ENCODE measurements at places on chromosomes 6 and 20. TPM values are rescaled to one million over a fixed set of nuclear protein-coding genes. Genes with fewer than 3 reads are reported as not detected.

DNA sequence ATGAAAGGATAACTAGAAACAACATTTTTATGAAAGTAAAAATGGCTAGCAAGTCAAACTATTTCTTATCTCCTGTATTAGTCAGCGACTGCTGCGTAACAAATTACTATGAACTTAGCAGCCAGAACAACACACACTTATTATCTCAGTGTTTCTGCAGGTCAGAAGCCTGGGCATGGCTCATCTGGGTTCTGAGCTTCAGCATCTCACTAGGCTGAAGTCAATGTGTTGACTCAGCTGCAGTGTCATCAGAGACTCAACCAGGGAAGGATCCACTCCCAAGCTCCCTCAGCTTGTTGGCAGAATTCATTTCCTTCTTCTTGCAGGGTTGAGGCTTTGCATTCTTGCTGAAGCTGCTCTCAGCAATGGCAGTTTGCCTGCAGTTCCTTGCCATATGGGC is 33.2 kb upstream of the IGF2R start:
- H3K4me3 ChIP-seq = no peak overlapping the region
- peak overlapping the region; percentile 75 for H3K27ac ChIP-seq
- no peaks in the 10 kb centered on the region for H3K36me3 ChIP-seq

DNA sequence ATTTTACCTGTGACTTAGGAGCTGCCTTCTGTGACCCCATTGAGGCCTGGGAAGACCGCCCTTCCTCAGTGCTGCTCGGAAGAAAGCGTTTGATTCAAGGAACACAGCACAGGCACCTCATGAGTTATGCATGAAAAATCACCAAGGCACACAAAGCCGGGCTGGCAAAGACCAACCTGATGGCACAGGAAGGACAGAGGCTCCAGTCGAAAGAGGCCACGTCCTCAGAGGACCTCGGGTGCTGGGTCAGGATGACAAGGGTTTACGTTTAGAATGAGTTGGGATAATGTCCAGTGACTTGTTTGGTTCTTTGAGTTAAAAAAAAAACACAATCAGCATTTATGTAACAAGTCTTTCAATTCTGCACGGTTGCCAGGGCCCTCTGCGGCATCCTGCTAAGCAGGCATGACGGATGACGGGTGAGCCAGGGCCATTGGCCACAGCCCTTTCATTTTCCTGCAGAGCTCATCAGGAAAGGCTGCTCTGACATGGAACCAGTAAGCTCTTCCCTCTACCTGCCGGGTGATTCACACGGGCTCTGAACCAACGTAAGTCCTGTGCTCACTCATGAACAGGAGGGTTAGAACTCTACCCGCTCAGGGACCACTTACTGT is 112.8 kb downstream of the DACT2 start:
- no peaks in the 10 kb centered on the region for H3K27me3 ChIP-seq
- DNase-seq = peak; percentile 41
- H3K36me3 ChIP-seq = no peaks in the 10 kb centered on the region
- no peak overlapping the region for H3K4me3 ChIP-seq

- no peaks in the 10 kb centered on the region for H3K27me3 ChIP-seq
- no peaks in the 10 kb centered on the region for H3K4me1 ChIP-seq
- no peak overlapping the region for H3K4me3 ChIP-seq
- no peak for DNase-seq
- no peak overlapping the region for H3K27ac ChIP-seq
- H3K36me3 ChIP-seq = peaks cover 2% of the 10 kb centered on the region
These were observed 170.4 kb upstream of the THEMIS start for GRCh38 chr6:128071212-128071611.

- H3K27ac ChIP-seq = no peak overlapping the region
- no peak for DNase-seq
- H3K4me1 ChIP-seq = no peaks in the 10 kb centered on the region
- H3K4me3 ChIP-seq = no peak overlapping the region
- H3K36me3 ChIP-seq = no peaks in the 10 kb centered on the region
These were observed 28.8 kb upstream of the CCND3 start for GRCh38 chr6:41970436-41970846.

GRCh38 chr6:45979311-45979710 is 36.3 kb downstream of the CLIC5 start:
- no peak overlapping the region for H3K27ac ChIP-seq
- H3K36me3 ChIP-seq = no peaks in the 10 kb centered on the region

- no peak overlapping the region for H3K4me3 ChIP-seq
- no peaks in the 10 kb centered on the region for H3K27me3 ChIP-seq
- H3K27ac ChIP-seq = no peak overlapping the region
- H3K4me1 ChIP-seq = peaks cover 5% of the 10 kb centered on the region
These were observed 233.4 kb upstream of the ID4 start for GRCh38 chr6:19603721-19604120.

- no peak overlapping the region for H3K4me3 ChIP-seq
- no peaks in the 10 kb centered on the region for H3K4me1 ChIP-seq
- no peaks in the 10 kb centered on the region for H3K27me3 ChIP-seq
- H3K27ac ChIP-seq = no peak overlapping the region
These were observed 283.2 kb upstream of the HSF2 start for GRCh38 chr6:122116119-122116834.

- no peak for DNase-seq
- no peak overlapping the region for H3K4me3 ChIP-seq
- no peak overlapping the region for H3K27ac ChIP-seq
These were observed 66.6 kb downstream of the BMP7 start for GRCh38 chr20:57199656-57200405.

DNA sequence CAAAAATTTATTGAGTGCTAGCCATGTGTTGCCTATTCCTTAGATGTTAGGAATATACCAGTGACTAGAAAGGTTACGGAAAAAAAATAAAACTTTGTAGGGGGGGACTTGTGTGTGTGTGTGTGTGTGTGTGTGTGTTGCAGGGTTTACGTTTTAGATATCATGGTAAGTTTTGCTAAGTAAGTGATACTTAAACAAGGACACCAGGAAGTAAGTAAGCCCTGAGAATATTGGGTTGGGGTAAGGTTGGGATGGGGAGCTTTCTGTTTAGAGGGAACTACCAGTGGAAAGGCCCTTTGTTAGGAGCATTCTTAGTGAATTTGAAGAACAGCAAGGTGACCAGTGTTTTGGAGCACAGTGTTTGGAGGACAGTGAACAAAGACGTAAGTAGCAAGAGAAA is 30.3 kb downstream of the NCOA3 start:
- H3K4me1 ChIP-seq = no peaks in the 10 kb centered on the region
- H3K4me3 ChIP-seq = no peak overlapping the region
- H3K27me3 ChIP-seq = no peaks in the 10 kb centered on the region
- H3K27ac ChIP-seq = no peak overlapping the region
- no peak for DNase-seq

DNA sequence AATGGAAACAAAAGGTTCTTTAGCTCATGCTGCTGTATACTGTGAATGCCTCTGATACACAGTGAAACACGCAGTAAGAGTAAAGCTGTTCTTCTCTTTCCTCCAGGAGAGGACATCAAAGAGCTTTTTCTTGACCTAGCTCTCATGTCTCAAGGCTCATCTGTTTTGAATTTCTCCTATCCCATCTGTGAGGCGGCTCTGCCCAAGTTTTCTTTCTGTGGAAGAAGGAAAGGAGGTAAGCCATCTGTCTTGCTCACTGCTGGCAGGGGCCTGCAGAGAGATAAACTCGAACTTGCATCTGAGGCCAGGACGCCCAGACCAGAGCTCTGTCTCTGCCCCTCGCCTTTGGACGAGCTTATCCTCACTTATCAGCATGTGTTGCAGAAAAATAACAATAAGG is 37.7 kb downstream of the LY86 start:
- H3K36me3 ChIP-seq = no peaks in the 10 kb centered on the region
- no peak overlapping the region for H3K27ac ChIP-seq
- H3K27me3 ChIP-seq = no peaks in the 10 kb centered on the region
- H3K4me1 ChIP-seq = no peaks in the 10 kb centered on the region
- DNase-seq = no peak

GRCh38 chr20:38460040-38460623 is 12.5 kb upstream of the RALGAPB start:
- H3K4me1 ChIP-seq = no peaks in the 10 kb centered on the region

DNA sequence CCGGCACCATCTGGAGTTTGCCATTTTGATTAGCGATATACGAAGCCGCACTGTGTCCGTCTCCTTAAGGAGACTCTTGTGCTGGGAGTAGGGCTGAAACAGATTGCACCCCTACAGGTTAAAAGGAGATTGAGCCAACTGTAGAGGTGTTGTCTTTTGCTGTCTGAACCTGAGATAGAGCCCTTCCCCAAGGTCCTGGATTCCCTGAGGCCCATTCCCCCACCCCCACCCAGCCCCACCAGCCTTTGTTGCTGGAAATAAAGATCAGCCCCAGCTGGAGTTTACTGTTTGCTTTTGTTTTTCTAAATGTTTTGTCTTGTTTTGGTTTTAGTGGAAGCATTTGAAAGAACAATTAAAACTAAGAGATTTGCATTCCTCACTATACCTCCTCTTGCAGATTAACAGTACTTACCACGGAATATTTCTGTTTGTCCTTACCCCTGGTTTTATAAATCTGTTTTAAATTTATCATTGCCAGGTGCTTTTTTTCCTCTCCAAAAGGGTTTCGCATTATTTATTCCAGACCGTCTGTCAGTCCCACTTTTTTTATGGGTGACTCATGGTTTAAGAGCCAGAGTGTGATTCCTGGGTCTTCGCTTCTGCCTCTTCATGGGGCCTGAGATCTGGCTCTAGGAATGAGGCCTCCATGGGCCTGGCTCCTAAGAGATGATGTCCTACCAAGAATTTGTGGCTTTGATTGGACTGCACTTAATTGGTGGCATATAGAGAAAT is 169.2 kb downstream of the DTNBP1 start:
- no peak for DNase-seq
- H3K27ac ChIP-seq = no peak overlapping the region
- H3K36me3 ChIP-seq = no peaks in the 10 kb centered on the region

- H3K36me3 ChIP-seq = no peaks in the 10 kb centered on the region
- H3K27me3 ChIP-seq = no peaks in the 10 kb centered on the region
- H3K4me3 ChIP-seq = no peak overlapping the region
These were observed 96.3 kb upstream of the GCM1 start for GRCh38 chr6:53244958-53245357.

Gene CDSN
- total RNA-seq = not detected

Gene SLPI
- 41.2 TPM for total RNA-seq

Gene MOG
- total RNA-seq = not detected

Gene TXLNB
- total RNA-seq = 3.4 TPM
